ENCODE measurements at places on chromosomes 7 and 10.
A peak's percentile ranks its signal among the peaks of the same experiment; 100 is the strongest.

DNA sequence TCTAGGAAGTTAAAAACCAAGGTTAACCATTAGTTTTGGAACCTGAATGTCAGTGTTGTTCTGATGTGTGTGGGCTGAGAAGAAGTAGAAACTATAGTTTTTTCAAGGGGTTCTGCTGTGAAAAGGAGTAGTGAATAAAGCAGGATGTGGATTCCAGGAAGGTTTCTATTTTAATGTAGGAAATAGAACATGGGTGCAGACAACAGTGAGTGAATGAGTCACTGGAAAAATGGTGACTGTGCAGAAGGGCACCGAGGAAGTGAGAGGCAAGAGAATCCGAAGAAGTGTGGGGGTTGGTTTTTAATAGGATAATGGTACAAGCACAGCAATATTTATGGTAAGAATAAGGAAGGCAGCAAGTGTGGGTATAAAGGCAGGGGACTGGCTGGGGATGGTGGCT lies 120.4 kb downstream of the ARHGAP21 start:
- no peak for DNase-seq

- DNase-seq = no peak
These were observed 44.7 kb downstream of the ABLIM1 start for GRCh38 chr10:114613237-114613979.

- no peak for DNase-seq
These were observed 2.2 kb upstream of the HIP1 start for GRCh38 chr7:75740846-75741497.

DNA sequence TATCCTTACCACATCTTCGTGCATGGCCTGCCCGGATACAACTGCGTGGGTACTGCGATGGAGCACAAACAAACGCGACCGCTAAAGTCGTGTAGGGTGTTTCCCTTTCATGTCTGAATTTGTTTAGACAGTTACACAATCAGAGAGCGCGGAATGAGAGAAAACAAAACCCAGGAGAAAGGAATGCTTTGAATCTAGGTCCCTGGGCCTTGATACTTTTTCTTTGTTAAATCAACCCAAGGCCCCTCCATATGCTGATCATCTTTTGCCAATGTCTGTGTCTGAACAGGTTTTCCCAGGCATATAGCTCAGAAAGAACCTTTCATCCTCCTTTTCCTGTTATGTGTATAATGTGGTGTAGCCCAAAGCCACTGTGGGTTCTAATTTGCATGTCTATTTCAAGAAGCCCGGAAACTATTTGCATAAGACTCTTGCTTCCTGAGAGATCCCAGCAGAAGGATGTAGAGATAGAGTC lies 145.8 kb downstream of the FRMD4A start:
- no peak for DNase-seq

GRCh38 chr10:101817337-101818118 lies 716 bp downstream of the OGA start:
- DNase-seq = peak; percentile 13

All from activated T-helper 1 cell treated with Interleukin-2 at 50 U/mL for 16 hours (primary cell).